ENCODE measurements at places on chromosomes 12 and 14. TPM values are rescaled to one million over a fixed set of nuclear protein-coding genes. Genes with fewer than 3 reads are reported as not detected.

Gene MTRFR
- 12.7 TPM for total RNA-seq

Gene BCL2L14
- 2.6 TPM for total RNA-seq

GRCh38 chr14:63076488-63076887 is 31.2 kb upstream of the KCNH5 start:
- no peak overlapping the region for H3K4me3 ChIP-seq
- H3K4me1 ChIP-seq: no peaks in the 10 kb centered on the region
- no peaks in the 10 kb centered on the region for H3K27me3 ChIP-seq
- H3K36me3 ChIP-seq: no peaks in the 10 kb centered on the region
- no peak overlapping the region for H3K27ac ChIP-seq

GRCh38 chr14:53273671-53274072 is 120.5 kb upstream of the DDHD1 start:
- DNase-seq: no peak
- H3K4me1 ChIP-seq: no peaks in the 10 kb centered on the region
- H3K27ac ChIP-seq: no peak overlapping the region
- no peaks in the 10 kb centered on the region for H3K27me3 ChIP-seq

Gene CAPS2
- 12.1 TPM for total RNA-seq

GRCh38 chr12:4809013-4809448 is 88.8 kb downstream of the GALNT8 start:
- no peak overlapping the region for H3K27ac ChIP-seq
- peaks cover 13% of the 10 kb centered on the region for H3K4me1 ChIP-seq
- DNase-seq: no peak
- H3K36me3 ChIP-seq: no peaks in the 10 kb centered on the region
- peak overlapping the region; percentile 40 for H3K4me3 ChIP-seq
- H3K27me3 ChIP-seq: peaks cover 48% of the 10 kb centered on the region

DNA sequence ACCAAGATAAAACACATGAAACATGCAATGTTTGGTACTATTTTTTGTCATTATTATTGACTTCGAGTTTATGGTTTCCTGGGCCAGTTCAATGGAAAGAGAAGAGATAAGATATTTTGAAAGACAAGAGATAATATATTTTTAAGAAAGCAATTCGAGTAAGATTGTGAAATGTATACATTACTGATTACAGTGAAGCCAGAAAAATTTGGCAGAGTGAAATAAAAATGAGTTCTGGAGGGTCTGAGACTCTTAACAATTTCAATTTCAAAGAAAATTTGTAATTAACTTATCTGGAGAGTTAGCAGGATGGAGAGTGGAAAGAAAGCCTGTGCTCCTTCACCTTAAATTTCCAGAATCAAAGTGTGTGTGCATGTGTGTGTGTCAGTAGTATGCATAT is 17.3 kb downstream of the CCER1 start:
- H3K27ac ChIP-seq: no peak overlapping the region
- H3K36me3 ChIP-seq: no peaks in the 10 kb centered on the region
- H3K27me3 ChIP-seq: no peaks in the 10 kb centered on the region

DNA sequence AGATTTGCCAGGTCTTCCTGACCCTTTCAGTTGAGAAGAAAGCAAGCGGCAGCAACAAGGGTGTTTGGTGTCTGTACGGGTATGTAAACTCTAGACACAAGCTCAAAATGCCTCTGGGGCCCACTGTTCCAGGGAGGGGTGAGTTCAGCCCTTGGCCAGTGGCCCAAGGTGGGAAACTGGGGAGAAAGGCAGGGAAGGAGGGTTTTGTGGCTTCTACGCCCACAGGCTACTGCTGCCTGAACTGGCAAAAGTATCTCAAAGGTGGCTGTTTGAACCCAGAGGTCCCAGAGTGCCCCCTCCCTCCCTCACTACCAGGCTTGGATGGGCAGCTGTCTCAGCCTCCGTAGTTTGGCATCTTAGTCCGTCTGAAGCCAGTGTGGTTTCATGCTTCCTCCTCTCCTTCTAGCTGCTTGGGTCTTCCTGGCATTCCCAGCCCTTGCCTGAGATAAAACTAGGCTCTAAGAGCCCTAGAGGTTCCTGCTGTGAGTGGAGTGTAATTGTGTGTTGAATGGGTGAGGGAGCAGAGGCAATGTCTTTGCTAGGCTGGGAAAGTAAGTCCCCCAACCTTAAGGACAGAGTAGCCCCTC is 5.5 kb downstream of the HOXC5 start:
- no peak overlapping the region for H3K27ac ChIP-seq
- H3K36me3 ChIP-seq: no peaks in the 10 kb centered on the region
- peaks cover under 1% of the 10 kb centered on the region for H3K4me1 ChIP-seq
- H3K27me3 ChIP-seq: peaks cover 92% of the 10 kb centered on the region
- DNase-seq: no peak

Measured in lower lobe of right lung (tissue), 2 donors.